Vagina (tissue), 2 donors: ENCODE measurements at places on chromosomes 13 and 19.

DNA sequence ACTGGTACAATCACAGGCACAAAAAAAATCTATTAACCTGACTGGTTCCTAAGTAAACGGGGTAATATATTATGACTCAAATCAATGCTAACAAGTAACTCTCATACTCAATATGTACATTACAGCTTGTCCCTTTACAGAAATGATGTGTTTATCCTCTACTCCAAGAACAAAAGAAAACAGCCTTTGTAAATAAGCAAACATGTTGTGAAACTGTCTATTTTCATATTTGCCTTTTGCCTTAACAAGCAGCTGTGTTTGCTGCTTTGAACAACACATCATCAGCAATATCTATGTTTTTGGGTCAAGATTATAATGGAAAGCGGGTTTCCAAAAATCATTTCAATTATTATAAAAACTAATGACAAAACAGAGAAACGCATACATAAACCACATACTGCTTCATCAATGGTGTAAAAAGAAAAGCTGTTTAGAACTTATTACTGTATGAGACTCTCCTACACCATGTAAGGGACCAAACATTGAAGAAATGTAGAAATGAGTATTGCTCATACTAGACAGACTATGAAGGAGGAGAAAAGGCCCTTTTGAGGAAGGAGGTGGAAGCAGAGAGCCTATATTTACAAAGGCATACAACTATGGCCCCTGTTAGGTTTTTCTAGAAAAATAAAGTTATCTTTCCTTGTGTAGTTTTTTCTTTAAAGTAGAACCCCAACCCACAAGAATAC lies 14.8 kb downstream of the TBC1D4 start:
- DNase-seq: no peak

GRCh38 chr13:98934243-98934642 lies 43.6 kb downstream of the DOCK9 start:
- no peak for DNase-seq

GRCh38 chr13:112029143-112029542 lies 37.8 kb upstream of the SOX1 start:
- DNase-seq: no peak

- DNase-seq: no peak
Measured at GRCh38 chr13:83009987-83010386, 872.3 kb downstream of the SLITRK1 start.

DNA sequence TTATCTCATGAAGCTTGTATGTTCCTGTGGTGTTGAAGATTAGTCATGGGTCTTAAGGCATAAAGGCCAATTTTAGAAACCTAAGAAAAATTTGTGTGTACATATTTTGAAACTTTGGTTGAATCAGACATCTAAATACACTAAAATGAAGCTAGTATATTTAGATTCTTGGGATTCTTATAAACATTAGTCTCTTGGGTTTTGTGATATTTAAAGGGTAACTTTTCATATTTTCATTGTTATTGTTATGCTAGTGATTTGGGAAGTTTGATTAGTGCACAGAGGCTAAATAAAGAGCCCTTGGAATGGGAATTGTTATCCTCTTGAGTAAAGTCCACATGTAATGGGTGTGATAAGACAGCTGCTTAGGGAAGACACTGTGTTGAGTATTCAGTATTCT lies 24.5 kb downstream of the UBA2 start:
- DNase-seq: no peak

- DNase-seq: no peak
Measured at GRCh38 chr13:50990065-50990817, 80.7 kb downstream of the RNASEH2B start.
